ENCODE measurements at places on chromosomes 6 and 20.
A peak's percentile ranks its signal among the peaks of the same experiment; 100 is the strongest.

GRCh38 chr6:16752206-16752866 is 8.9 kb downstream of the ATXN1 start:
- DNase-seq: no peak

DNA sequence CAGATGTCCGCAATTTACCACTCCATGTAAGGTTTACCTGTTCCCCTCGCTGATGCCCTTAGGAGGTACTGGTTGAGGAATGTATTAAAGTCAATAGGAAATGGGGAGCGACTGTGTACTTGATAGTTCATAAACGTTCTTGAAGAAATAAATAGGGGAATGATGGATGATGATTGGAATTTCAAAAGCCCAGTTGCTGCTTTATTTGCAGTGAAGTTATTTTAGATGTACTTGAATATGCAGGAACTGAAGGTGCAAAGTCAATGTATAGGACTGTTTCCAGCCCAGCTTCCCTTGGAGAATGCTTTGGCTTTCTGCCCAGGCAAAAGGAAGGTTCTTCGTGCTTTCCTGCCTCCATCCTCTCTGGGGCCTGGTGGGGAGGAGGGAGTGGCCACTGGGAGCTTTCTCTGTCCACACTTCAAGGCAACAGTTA is 19.8 kb downstream of the ADGRF5 start:
- no peak for DNase-seq

GRCh38 chr20:44087857-44088120 is 99.2 kb downstream of the JPH2 start:
- no peak for DNase-seq

DNA sequence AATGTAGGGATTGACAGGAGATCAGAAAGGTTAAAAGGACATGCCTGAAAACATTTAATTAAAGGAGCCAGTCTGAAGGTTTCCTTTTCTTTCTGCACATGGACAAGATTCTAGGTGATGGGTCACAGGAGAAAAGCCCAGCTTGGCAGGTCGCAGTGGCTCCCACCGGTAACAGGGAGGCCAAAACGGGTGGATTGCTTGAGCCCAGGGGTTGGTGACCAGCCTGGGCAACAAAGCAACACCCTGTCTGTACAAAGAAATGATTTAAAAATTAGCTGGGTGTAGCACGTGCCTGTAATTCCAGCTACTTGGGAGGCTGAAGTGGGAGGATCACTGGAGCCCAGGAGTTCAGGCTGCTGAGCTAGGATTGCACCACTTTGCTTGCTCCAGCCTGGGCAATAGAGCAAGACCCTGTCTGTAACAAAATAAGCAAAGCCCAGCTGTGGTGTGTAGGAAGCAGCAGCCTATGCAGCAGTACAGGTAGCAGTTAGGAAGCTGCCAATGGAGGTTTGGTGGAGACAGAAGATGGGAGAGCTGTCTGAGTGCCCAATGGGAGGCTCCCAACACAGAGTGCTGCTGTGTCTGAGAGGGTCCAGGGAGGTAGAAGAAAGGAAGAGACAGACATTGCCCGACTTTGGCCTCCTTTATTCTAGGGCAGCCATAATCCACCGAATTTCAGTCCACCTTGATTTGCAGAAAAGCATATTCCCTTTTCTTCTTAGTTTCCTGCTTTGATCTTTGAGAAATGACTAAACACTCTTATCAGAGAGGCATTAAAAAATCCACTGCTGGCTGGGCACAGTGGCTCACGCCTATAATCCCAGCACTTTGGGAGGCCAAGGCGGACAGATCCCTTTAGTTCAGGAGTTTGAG is 7.1 kb upstream of the AP5S1 start:
- no peak for DNase-seq

DNA sequence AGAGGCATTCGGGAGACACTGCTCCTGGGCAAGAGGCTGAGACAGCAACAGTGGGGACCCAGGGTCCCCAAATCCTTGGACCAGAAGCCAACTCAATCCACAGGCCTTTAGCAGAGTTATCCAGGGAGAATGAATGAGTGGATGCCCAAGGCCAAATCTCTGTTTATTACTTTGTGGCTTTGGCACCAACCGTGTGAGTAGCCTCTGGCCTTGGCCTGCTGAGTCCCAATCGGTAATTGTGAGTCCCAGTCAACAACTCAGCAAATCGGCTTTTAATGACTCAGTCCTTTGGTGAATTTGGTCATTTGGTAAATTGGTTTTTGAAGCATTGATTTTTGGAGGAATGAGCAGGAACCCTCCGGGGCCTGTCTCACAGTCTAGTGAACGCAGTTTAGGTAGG is 29.1 kb upstream of the ECI2 start:
- DNase-seq: no peak

DNA sequence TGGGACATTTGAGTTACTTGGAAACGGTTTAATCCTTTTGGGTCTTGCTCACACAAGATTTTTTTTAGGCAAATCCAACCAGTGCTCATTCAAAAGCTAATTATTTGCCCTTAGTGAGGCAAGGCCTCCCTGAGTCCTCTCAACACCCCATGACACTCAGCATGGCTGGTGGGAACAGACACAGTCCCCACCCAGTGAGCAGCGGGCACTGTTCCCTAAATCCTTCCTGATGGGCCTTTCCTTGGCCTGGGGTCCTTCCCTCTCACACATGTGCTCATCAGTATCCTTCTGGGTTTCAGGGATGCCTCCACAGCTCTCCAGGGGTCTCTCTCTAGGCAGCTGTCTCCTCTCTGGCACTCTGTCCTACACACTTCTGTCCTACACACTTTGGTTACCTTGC is 28.0 kb downstream of the PLAGL2 start:
- DNase-seq: no peak

GRCh38 chr6:106519460-106520394 is 109.6 kb downstream of the RTN4IP1 start:
- no peak for DNase-seq

DNA sequence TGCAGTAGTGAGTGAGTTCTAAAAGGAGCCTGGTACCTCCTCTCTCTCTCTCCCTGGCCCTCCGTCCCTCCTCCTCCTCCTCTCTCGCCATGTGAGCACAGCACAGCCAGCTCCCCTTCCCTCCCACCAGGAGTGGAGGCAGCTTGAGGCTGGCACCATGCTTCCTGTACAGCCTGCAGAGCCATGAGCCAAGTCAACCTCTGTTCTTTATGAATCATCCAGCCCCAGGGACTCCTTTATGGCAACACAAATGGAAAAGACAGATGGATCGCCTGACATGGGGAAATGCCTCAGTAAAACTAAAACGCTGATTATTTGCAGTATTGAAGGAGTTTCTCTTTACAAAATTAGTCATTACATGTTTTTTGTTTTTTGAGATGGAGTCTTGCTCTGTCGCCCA is 233.7 kb upstream of the ARID1B start:
- DNase-seq: no peak

DNA sequence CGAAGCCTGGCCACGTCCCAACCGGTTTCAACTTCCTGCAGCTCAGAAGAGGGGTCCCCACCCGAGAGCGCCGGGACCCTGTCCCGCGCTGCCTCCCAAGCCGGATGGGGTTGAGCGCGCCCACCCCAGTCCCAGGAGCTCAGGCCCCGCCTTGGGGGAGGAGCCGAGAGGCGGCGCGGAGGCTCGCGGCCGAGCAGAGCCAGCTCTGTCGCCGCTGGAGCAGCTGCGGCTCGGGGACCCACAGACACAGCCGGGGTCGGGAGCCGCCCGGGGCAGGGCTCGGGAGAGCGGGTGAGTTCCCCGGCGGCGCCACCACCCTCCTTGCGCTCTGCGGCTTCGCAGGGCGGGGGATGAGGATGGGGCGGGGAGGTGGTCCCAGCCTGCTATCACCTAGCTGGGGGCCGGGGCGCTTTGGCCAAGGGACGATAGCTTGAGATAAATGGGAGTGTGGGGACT is at the start of gene PPP1R16B:
Gene PPP1R16B (plus strand): TSS at position 196 of the 456 bp plus-strand sequence. CDS start 30,229 bp downstream, outside the sequence.
- peak; percentile 13 for DNase-seq

GRCh38 chr6:45109551-45109950 is 218.6 kb upstream of the RUNX2 start:
- DNase-seq: no peak

GRCh38 chr6:31575335-31575901 is at the start of gene TNF:
Gene TNF (plus strand): TSS chr6:31575565. CDS start chr6:31575742, 177 bp downstream.
- DNase-seq: no peak

- DNase-seq: no peak
These were observed 126.0 kb downstream of the CD83 start for GRCh38 chr6:14243597-14243996.

DNA sequence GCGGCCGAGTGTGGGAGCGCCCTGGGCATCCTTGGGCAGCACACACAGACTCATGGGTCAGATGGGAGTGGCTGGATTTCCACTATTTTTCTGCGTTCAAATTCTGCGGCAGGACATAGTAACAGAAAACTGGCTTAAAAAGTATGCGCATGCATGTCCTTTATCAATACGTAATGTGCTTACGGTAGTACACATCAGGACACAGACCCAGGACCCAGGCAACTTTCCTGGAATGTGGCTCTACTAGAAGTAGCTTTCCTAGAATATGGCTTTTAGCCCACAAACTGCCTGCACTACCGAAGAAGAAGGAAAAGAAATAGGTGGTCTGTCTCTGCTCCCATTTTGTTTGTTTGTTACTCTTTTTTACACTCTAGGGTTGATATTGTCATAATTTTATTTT is 43.4 kb upstream of the SHLD1 start:
- DNase-seq: no peak

DNA sequence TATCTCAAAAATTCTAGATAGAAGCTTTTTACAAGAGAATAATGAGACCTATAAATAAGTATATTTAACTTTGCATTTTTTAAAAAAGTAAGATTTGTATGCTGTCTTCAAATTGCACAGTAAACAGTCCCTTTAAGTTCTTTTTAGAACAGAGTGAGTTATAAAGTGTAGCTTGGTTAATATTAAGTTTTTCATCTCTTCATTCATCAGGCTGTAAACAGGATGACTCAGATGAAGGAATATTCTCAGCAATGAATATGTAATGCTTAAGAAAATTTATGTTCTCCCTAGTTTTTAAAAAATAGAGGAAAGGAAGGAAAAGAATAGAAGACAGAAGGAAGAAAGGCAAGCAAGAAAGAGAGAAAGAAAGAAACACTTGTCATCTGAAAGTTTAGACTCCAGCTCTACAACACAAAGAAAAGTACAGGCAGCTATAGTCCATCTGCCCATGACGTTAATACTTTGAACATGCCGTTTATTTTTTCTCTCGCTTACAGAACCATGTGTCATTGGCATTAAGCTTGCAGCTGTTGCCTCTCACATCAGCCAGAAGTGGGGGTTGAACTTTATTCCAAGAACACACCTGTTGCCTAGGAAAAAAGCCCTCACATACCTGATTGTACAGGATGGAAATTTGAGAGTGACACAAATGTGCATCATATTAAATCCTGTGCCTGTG is 36.1 kb downstream of the CAP2 start:
- peak; percentile 77 for DNase-seq

GRCh38 chr6:121664158-121664557 is 228.7 kb downstream of the GJA1 start:
- no peak for DNase-seq

DNA sequence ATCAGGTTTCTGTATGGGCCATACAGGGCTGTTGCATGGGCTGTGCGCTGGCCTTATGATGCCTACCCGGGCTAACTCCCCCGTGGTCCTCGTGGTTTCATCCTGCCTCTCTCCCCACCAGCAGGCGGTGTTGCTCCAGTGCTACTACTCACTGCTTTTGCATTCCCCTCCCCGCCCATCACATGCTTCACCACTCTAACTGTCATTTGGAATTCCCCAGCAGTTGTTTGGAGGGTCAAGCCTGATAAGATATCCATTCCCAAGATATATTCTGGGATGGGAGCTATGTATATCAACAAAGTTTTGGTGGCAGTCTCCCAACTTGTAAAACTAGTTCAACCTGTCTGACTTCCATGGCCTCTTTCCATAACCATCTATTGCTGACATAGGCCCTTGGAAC is 233.2 kb upstream of the SOX4 start:
- no peak for DNase-seq

GRCh38 chr6:163992701-163993100 is 578.2 kb downstream of the QKI start:
- DNase-seq: no peak

DNA sequence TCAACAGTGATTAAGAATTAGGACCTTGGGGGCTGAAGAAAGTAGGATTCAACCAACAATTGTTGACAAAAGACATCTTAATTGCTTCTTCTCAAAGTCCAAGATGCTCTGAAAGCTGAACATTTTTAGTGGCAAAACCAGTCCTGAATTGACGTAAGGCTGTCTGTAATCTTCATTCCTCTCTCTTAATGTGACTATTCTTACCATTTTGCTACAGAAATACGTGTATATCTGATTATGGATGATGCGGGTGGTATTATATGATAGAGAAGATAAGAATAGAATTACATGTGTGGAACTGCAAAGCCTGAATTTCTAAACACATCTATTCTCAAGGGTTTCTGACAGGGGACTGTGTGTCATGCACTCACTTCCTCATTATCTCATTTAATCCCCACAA is 130.3 kb upstream of the SASH1 start:
- DNase-seq: no peak

- DNase-seq: no peak
These were observed 42.8 kb upstream of the AHI1 start for GRCh38 chr6:135540207-135540840.

- no peak for DNase-seq
These were observed 529.3 kb downstream of the QKI start for GRCh38 chr6:163943607-163944385.

DNA sequence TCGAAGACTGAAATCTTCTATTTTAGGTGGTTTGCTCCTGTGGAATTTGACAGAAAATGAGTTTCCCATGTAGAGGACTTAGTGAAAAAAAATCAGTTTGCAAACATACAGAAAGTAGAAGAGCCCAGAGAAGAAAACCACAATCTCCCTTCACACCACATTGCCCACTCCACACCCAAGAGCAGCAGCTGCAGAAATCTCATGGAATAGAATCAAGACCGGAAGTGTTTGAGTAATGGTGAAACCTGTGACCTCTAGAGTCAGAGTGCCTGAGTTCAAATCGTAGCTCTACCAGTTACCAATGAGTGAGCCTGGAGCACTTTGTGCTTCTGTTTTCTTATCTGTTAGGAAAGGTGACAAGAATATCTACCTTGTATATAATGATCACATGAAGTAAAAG is 4.6 kb downstream of the SIRPG start:
- no peak for DNase-seq

- no peak for DNase-seq
These were observed 186.7 kb upstream of the VGLL2 start for GRCh38 chr6:117078624-117079023.

DNA sequence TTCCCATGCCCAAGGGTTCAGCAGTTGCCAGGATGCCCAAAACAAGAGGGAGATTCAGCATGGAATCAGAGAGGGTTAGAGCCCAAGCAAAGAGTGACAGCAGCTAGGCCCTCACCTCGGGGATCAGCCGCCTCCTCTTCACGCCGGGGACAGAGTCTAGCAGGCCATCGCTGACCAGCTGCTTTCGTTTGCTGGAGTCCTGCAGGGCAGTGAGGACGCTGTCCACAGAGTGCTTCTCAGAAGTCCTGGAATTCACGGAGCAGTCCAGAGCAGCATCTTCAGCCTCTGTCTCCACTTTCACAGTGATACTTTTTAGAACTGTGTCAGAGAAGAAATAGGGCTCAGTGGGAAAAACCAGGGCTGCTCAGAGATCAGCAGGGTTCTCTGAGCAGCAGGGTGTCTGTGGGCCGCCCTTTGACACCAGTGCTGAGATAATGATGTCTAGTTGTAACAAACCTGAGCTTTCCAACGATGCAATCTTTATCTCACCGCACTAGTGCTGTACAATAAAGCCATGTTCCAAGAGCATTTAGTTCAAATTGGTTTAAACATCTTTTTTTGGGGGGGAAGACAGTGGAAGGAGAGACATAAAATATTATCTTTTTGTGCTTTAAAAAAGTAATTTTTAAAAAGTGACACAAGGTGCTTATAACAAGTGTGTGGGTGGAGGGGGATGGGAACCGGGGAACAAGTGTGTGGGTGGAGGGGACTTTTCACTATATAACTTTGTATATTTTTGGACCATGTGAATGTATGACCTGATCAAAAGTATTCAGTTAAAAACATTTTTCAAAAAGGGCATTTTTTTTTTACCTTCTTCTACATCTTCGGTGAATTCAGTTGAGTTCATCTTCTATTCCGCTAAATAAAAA is 16.6 kb downstream of the BEND3 start:
- no peak for DNase-seq

Measured in NCI-H1694 treated with DMSO at 0.1 percent for 48 hours (cell line).